ENCODE measurements at places on chromosomes 5 and 9. TPM values are rescaled to one million over a fixed set of nuclear protein-coding genes. Genes with fewer than 3 reads are reported as not detected.

The TLX3 gene
- total RNA-seq = 0.32 TPM

The TEK gene
- 36.5 TPM for total RNA-seq

The FOXD4 gene
- not detected for total RNA-seq

The CDKN2A gene
- 0.85 TPM for total RNA-seq

The SPATA31C1 gene
- total RNA-seq = 0.16 TPM

The PCDHGA1 gene
- total RNA-seq = 1.2 TPM

The PCDHGA12 gene
- total RNA-seq = 7.8 TPM

The EQTN gene
- total RNA-seq = 0.74 TPM

The ADAMTS2 gene
- 80.9 TPM for total RNA-seq

DNA sequence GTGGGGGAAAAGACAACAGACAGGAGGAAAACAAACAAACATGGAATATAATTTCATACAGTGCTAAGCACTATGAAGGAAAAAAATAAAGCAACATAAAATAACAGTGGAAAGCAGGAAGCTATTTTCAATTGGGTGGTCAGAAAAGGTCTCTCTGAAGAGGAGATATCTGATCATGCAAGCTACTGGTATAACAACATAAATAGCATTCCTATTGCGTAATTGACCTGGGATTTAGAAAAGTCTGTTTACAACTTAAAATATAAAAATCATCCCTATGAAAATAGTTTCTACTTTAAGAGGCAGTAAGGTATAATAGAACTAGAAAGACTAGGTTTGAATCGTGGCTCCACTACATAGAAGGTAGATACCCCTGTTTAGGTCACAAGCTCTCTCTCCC is 61.4 kb downstream of the FBXW11 start:
- DNase-seq = no peak

- DNase-seq = peak; percentile 29
Measured at GRCh38 chr9:90642570-90643539, at the start of gene DIRAS2. Gene DIRAS2 (minus strand): TSS chr9:90642824. CDS start chr9:90613827, 28,997 bp downstream.

DNA sequence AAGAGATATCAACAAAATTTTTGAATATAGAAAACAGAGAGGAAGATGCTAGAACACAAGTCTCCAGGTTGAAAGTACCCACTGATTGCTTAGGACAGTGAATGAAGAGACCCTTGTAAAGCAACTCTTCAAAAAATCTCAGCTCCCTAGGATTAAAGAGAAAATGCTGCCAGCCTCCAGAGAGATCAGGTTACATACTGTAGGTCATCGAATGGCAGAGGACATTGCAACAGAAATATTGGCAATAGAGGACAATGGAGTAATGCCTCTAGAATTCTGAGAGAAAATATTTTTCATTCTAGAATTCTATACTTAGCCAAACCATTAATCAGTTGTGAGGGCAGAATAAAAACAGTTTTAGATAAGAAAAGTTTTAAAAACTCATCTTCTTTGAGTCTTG is 43.1 kb upstream of the ELL2 start:
- DNase-seq = no peak

DNA sequence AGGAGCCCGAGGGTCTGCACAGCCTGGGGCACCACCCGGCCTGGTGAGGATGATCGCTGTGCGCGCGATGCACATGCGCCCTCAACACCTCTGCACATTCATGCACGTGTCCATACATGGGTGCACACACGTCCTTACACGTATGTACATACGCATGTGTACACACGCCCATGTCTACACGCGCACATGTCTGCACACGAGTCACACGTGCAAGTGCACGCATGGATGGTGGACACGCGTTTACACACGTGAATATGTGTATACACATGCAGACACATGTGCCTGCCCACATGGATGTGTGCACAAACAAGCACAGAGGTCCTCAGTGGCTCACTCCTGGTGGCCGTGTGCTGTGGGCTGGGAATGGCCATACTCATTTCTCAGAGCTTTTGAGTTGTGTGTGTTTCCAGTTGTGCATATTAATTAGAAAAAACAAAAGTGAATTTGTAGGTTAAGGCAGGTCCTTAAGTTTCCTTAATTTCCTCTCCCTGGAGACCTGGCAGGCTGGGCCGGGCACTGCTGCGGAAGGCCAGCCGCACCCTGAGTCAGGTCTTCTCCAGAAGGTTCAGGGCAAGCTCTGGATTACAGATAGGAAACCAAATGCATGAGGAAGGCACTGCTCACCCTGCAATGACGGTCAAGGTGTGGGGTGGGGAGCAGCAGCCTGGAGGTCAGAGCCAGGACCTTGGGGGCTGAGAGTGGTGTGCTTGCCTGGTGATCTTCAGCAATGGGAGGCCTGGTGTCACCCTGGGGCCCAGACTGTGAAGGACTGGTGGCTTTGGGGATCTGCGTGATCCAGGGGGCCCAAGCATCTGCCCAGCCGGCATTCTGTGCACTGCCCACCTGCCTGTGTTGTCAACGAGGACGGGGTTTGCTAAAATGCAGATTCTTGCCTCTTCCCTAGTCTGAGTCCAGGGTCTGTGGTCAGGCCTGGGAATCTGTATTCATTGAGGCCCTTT is 1.3 kb upstream of the RNU6ATAC start:
- no peak for DNase-seq

DNA sequence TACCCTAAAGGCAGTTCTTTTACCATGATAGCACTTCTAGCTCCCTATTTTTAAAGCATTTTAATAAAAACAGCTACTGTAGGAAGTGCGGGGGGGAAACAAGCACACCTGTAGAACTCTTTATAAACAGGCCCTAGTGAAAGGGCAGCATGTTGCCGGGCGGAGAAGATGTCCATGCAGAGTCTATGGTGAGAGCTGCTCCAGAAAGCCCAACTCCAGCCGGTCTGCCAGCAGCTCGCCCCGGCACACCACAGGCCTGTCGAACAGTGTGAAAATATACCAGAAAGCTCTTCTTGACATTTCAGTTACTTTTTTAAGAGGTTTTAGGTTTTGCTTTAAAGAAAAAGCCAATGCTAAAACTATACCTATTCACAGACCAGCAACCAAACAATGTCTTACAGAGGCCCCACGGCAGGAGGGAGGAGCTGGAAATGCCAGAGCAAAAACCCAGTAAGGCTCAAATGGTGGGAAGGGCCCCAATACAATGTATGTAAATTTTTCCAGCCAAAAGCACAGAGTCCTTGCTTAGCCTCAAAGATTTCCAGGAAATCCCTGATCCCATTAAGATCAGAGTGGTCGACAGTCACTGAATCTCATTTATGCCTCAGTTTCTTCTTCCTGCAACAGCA is 121.2 kb downstream of the SAXO1 start:
- DNase-seq = no peak

DNA sequence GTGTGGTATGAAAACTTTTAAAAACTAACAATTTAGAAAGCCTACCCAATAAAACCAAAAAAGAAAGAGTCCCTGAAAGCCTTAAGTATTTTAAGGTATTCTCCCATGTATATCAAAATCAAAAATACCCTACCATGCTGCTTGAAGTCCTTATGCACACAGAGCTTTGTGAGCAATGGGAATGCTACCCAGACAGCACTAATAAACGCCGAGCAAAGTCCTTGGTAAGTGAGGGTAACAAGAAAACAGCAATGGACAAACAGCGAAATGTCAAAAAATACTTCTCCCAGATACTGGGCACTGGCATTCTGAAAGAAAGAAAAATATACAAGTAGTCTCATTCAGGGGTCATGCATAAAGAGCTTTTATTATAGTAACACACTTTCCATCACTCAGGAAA is 27.4 kb downstream of the ERMP1 start:
- DNase-seq = no peak

GRCh38 chr5:172943283-172943841 is 15.9 kb upstream of the RPL26L1 start:
- peak; percentile 59 for DNase-seq

DNA sequence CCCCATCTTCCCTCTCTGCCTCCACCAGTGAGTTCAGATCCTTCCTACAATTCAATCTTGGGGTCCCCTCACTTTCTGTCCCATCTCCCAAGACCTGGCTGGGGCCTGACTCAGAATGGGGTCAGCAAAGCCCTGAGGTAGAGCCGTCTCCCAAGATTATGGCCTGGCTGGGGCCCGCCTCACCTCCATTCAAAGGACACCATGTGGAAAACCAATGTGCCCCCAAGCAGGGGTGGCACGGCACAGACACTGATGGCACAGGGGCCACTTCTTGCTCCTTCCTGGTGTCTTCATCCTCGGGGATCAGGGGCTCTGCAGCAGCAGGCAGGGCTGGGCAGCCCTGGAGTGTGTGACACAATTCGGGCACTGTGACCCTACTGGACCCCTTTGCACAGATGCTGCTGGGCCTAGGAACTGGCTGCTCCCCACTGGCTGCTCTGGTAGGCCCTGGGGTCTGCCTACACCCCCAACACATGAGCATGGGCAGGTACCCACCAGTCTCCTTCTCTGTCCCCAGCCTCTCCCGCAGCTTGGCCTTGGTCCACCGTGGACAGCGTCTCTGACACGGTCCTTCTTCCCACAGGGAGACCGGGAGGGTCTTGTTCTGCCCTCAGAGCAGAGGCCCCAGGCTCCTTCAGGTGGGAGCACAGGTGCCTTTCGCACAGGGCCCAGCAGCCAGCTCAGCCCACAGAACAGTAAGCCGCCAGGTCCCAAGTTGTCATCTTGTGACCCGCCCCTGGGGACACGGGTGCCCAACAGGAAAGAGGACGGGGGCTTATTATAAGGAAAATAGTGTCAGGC is 89.5 kb downstream of the ADAMTS2 start:
- no peak for DNase-seq

DNA sequence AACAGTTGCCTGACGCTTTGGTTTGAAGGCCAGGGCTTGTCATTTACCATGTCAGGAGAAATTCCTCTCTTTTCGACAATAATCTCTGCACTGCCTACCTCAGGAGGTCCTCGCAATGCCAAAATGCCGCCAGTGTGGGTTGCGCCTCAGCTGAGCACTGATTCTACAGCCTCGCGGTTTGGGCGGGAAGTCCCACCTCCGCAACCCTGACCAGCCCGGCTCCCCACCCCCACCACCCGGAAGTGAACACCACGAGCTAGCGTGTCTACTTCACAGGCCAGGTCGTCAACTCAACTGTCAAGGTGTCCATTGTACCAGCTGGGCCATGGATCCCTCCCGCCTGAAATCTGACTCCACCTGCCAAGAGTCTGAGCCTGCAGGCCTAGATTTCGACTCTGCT is at the start of gene TPD52L3:
TPD52L3 (plus strand) TSS at position 273 of the 400 bp plus-strand sequence. CDS start 221 bp downstream, outside the sequence.
- DNase-seq = no peak

DNA sequence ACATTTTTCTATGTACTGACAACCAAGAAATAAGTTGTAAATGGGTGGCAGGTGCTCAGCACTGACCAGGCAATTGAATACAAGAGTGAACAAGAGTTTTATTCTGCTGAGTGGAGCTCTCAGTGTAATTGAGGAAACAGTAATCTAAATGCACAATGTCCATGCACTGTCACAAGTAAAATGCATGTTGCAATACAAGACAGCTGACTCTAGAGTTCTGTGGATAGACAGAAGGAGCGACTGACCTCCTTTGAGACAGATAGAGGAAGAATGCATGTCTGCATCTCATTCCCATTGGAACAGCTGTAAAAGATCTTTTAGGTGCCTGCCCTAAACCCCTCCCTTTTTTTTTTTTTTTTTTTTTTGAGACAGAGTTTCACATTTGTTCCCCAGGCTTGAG is 299.0 kb downstream of the FBXL7 start:
- no peak for DNase-seq

DNA sequence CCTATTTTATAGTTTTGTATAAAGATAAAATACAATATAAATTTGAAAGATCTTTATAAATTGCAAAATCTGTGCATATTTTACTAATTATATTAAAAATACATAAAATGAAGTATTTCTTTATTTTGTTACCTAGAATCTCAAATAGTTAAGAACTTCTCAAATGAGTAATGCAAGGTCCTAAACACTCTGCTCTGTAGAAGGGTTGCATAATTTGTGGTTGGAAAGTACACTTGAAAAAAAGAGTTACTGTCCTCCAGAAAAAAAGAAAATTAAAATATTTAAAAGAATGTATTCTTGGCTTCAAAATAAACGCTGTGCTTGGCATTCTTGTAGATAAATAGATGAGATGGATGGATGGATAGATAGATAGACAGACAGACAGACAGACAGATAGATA is 428.8 kb upstream of the CDH6 start:
- no peak for DNase-seq

DNA sequence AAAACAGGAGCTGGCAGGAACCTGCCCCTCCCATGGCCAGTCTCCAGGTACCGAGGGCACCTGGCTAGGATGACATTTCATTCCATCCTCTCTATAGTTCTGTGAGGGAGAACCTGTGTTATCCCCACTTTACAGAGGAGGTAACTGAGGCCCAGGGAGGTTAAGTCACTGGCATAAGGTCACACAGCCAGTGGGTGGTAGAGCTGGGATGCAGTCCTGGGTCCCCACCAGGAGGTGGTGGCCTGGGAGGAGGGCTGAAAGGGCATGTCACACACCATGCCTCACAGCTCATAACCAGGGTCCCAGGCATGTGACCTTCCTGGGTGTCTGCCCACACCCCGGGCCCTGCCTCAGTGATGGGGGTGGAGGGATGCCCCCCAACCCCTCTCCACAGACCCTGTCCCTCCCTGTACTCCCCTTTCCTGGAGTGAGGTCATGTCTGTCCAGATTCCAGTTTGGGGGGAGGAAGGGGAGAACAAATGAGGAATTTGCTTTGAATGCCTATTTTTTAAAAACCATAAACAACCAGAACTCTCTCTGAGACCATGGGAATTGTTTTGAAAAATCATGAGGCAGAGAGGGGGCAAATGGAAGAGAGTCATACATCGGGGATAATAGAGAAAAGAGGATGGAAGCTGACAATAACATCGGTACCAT is 77.7 kb upstream of the STXBP1 start:
- no peak for DNase-seq

DNA sequence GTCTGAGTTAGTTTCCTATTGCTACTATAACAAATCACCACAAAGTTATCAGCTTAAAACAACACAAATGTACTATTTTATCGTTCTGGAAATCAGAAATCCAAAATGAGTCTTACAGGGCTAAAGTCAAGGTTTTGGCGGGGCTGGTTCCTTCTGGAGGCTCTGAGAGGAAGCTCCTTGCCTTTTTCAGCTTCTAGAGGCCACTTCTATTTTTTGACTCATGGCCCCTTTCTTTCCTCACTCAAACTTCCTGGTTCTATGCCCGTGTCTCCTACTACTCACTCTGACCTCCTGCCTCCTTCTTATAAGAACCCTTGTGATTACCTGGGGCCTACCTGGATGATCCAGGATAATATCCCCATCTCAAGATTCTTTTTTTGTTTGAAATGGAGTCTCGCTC is 48.2 kb downstream of the GABBR2 start:
- no peak for DNase-seq

GRCh38 chr5:65062469-65063083 is 293.8 kb downstream of the CWC27 start:
- no peak for DNase-seq

- no peak for DNase-seq
Measured at GRCh38 chr9:108865037-108865436, 3.0 kb downstream of the ACTL7A start.

All from urinary bladder (tissue), 4 donors.